ENCODE measurements at places on chromosomes 2 and 18.

DNA sequence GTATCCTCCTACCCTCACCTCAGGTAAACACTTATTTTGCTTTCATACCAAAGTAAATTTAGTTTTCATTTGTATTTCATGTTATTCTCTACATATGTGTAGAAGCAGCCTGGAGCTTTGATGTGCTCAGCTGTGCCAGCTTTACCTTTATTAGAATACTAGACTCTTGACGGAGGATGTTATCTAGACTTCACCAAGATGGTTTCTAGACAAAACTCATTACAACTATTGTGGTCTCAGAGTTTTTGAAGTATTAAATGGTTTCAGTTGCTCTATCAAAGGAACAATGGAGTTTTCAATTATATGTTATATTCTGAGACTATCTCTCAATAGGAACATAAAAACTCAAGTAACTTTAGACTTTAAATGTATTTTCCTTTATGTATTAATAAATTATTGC is 5.0 kb upstream of the IL18RAP start:
- DNase-seq, result no peak

DNA sequence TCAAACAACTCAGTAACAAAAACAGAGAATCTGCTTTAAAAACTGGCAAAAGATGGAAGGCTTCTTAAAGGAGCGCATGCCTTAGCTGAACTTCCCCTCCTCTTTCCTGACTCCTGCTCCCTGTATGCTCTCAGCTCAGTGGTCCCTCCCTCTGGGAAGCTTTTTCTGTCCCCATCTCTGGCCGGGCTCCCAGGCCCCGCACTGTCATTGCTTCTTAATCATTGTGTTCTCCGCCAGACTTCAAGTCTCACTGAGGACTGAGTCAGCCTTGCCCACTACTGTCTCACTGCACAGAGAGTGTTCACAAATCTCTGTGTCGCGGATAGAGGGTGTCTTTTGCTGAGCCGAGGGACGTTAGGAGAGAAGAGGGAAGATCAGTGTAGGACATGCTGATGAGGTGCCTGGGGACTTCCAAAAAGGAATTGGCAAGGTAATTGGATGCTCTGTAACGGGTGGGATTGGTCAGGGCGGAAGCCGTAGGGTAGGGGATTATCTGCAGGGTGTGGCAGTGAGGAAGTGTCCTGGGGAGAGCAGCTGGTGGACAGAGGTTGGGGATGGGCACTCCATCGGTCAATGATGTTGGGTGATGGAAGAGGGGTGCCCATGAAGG is 16.2 kb downstream of the TOGARAM2 start:
- no peak for DNase-seq

DNA sequence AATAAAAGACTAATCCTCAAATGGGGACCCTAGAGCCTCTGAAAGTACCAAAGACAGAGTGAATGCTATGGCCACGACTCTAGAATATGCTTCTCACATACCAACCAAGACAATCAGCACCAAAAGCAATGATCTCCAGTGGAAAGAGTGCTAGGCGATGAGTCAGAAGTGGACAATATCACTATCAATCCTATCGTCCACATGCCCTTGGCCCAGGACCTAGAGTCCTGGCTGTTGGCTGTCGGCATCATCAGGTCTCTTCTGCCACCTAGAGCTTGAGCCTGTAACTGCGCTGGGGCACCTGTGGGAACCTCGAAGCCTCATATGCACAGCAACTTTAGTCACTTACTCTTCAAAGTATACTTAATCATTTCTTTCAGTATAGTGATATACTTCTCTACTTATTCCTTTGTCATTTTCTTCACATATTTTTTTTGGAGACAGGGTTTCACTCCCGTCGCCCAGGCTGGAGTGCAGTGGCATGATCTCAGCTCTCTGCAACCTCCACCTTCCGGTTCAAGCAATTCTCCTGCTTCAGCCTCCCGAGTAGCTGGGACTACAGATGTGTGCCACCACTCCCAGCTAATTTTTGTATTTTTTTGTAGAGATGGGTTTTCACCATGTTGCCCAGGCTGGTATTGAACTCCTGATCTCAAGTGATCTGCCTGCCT is 29.7 kb downstream of the NOL10 start:
- DNase-seq, result no peak

- no peak for DNase-seq
Observed at GRCh38 chr2:154480521-154480920, 218.0 kb upstream of the KCNJ3 start.

- DNase-seq, result no peak
Observed at GRCh38 chr2:219290381-219291171, 11.4 kb downstream of the DNAJB2 start.

GRCh38 chr2:34789169-34789568 is 1190.1 kb upstream of the FAM98A start:
- DNase-seq, result no peak

GRCh38 chr2:180933332-180933731 is 47.1 kb upstream of the UBE2E3 start:
- no peak for DNase-seq

- peak; percentile 5 for DNase-seq
Observed at GRCh38 chr2:24359129-24360049, 947 bp downstream of the ITSN2 start.

DNA sequence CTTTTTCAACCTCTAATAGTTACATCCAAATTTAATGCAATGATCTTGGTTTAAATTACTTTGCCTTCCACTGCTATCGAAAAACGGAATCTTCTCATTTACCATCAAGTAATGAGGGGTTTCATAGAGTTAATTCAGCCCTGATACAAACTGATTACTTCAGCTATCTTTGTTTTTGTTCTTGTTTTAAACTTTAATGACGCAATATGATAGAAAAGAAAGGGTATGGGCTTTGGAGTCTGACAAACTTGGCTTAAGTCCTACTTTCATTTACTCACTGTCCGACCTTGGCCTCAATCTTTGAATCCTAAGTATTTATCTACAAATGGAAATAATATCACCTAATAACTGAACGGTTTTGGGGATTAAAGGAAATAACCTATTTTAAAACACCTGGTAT is 16.1 kb downstream of the ADAM17 start:
- no peak for DNase-seq

GRCh38 chr2:74364533-74365505 is 15.3 kb downstream of the DCTN1 start:
- no peak for DNase-seq

GRCh38 chr2:191245869-191246531 is 796 bp downstream of the MYO1B start:
- DNase-seq, result no peak

GRCh38 chr2:163122257-163122656 is 283.7 kb upstream of the KCNH7 start:
- DNase-seq, result no peak

DNA sequence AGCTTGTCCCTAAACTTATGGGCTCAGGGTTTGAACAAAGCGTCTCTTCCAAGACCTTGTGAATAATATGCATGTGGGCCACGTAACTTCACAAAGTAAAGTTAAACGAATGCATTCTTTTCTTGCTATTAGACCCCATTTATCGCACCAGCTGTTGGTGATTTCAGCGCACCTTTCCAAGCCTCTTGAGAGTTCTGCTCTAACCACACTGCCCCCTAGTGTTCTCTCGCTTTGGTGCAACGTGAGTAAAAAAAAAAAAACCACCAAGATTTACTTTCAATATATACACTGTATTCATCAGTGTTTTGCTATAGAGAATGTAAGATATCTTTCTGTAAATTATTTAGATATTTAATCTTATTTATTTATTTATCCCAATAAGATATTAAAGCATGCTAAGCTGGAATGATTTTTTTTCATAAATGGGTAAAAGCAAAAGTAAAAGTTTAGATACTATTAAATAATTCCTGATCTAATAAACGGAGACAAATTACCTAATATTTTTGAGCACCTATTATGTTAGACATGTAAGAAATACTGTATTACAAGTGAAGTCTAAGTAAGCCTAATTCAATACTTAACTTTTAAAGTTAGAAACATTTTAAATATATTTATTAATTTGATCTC is 459.5 kb downstream of the DLGAP1 start:
- DNase-seq, result no peak

DNA sequence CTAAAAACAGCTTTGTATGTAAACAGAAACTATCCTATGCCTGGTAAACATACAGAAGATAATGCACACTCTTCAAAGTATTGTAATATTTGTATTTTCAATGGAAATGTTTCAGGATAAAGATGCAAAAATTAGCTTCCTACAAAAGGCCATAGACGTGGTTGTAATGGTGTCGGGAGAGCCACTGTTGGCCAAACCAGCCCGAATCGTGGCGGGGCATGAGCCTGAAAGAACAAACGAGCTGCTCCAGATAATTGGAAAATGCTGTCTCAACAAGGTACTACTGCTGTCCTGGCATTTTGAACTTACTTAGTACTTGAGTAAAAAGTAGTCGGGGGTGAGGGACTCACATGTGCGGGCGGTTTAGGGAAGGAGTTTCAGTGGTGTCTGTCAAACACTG is 5.4 kb downstream of the TRAF3IP1 start:
- DNase-seq, result no peak

GRCh38 chr2:134393075-134393461 is 139.2 kb downstream of the MGAT5 start:
- no peak for DNase-seq

DNA sequence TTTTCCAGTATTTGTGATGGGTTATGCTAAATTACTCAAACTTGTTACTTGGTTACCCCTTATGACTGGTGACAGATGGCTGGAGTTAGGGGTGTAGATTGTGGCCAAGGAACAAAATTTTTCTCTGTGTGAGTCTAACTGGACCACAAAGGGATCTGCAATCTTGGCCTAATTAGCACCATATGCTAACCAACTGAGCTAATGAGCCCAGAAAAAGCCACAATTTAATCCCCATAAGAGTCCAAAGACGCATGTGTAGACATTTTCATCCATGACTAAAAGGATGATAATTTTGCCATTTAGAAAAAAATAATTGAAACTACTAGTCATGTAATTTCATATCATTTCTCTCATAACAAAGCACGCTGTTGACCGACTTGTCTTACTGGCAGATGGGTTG is 151.2 kb downstream of the ABCA12 start:
- no peak for DNase-seq

GRCh38 chr18:27871726-27872125 is 305.2 kb downstream of the CDH2 start:
- DNase-seq, result no peak

- DNase-seq, result no peak
Observed at GRCh38 chr2:182951948-182952663, 85.7 kb upstream of the FRZB start.

GRCh38 chr2:176186024-176186423 is 2.4 kb upstream of the HOXD1 start:
- DNase-seq, result no peak

DNA sequence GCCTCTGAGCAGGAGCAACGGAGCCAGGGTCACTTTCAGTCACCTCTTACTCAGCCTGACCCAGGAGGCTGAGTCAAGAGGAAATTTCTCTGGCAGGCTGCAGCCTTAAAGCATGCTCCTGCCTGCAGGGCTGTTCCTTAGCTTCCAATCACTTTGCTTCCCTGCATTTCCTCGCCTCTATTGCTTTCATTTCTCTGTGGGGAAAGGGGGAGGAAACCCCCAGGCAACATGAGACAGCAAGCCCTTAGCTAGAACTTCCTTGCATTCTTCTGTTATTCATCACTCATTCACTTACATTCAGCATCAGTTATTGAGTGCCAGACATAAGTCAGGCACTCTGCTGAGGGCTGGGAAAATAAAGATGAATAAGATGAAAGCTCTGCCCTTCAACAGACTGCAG is 13.0 kb downstream of the XDH start:
- no peak for DNase-seq

GRCh38 chr2:218806346-218806978 is 24.5 kb downstream of the CYP27A1 start:
- no peak for DNase-seq

DNA sequence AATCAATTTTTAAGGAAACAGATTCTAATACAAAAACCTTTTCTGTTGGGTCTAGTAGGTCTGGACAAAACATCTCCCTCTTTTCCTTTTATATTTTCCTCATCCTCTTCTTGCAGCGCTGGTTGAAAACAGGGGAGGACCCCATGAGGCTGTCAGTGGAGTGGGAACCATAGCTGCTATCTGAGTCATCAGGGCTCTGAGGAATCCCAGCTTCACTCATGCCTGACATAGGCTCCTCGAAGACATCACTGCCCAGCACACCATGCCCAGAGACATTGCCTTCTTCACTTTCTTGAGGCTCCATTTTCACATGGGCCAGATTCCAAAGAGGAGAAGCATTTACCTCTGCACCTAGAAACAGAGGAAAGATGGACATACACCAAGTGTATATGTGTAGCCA is 10.0 kb downstream of the SUPT7L start:
- DNase-seq, result no peak

DNA sequence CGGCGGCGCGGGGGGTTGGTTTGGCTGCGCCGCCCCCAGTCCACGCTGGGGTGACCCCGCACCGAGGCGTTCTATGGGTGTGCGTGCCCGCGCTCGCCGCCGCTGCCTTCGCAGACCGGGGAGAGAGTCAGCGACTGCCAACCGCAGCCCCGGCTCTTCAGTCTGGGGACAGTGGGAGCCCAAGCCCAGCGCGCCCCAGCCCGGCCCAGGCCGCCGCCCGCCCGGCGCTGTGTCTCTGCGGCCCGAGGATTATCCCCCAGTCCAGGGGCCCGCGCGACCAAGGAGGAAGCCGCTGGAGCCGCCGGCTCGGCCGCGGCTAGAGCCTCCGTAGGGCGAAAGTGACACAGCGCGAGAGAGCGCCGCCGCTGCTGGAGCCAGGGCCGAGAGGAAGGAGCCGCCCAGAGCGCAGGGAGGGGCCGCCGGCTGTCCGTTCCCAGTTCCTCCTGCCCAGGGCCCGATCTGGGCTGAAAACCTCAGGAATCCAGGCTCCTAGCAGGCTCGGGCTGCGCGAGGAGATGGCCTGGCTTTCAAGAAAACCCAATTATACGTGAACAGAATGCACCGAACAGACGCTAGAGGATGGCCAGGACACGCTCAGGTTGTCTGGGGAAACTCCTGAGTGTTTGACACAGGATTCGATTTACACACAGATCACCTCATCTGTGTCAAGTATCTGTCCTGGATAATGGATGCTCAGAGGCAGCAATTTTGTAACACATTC is 2.4 kb downstream of the CTIF start:
- DNase-seq, result no peak

- DNase-seq, result no peak
Observed at GRCh38 chr18:1302861-1303260, 398.2 kb downstream of the ADCYAP1 start.

- no peak for DNase-seq
Observed at GRCh38 chr2:224909885-224910573, 132.2 kb downstream of the DOCK10 start.

DNA sequence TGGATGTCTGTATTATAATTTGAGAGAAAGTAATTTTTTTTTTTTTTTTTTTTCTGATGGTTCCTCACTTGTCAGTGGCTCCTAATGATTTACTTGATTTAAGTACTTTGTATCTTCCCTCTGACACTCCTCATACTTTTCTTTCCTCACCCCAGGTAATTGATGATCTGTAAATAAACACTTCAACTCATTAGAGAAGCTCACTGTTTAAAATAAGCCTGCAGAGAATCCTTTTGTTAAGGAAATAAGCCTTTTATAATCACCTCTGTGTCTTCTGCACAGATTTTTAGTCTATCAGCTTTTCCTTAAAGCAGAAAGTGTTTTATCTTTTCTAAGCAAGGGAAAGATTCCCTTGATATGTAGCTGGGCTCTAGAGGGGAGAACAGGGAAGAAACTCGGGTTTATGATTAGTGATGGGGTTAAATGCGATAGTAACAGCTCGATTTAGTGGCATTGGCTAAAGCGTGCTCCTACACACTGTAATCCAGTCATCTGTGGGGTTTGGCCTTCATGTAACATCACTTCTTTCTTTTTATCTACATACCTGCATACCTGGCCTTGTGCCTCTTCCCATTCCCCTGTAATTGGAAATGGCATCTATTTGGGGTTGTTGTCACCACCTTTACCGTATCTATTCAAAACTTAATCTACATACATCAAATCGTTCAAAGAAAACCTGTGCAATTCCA is 60.1 kb upstream of the LRRTM1 start:
- DNase-seq, result no peak
